ENCODE measurements at places on chromosomes 6 and 20.

DNA sequence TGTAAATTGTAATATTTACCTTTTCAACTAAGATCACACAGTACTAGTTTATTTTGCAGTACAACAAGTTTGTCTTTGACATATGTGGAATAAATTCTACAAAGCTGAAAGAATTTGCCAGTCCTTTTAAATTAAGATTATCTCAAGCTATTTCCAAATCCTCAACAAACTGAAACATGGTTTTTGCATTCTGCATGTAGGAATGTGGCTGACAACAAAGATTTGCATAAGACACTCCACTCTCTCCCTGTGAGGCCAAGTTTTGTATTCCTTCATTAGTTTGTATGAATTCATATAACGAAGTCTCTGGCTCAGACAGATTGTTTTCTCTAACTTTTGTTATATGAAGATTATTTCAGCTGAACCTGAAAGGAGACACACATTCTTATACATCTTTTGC is 124.1 kb upstream of the THEMIS start:
- no peak for DNase-seq

DNA sequence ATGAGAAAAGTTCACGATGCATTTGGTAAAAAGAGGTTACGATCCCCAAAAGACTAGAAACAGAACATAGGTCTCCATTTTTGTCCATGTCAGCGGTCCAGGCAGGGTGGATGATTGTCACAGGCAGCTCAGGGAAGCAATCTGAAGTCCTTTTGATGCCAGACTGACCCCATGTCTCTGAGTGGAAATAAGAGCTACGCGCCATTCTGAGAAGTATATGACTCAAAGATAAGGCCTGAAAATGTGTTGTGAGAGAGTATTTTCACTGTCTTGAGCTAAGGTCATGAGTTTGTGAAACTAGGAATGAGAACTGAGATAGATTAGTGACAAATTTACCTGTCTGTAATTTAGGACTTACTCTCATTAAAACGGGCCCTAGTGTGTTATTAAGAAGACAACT is 69.5 kb downstream of the LYRM4 start:
- no peak for DNase-seq

GRCh38 chr6:24950218-24950941 is 14.6 kb upstream of the RIPOR2 start:
- DNase-seq = no peak

- no peak for DNase-seq
Measured at GRCh38 chr6:158168040-158168289, at the start of gene SERAC1. SERAC1 (minus strand) TSS chr6:158168262; CDS start chr6:158158363, 9,899 bp downstream.

- DNase-seq = no peak
Measured at GRCh38 chr6:107108201-107108890, 7.0 kb downstream of the BEND3 start.

DNA sequence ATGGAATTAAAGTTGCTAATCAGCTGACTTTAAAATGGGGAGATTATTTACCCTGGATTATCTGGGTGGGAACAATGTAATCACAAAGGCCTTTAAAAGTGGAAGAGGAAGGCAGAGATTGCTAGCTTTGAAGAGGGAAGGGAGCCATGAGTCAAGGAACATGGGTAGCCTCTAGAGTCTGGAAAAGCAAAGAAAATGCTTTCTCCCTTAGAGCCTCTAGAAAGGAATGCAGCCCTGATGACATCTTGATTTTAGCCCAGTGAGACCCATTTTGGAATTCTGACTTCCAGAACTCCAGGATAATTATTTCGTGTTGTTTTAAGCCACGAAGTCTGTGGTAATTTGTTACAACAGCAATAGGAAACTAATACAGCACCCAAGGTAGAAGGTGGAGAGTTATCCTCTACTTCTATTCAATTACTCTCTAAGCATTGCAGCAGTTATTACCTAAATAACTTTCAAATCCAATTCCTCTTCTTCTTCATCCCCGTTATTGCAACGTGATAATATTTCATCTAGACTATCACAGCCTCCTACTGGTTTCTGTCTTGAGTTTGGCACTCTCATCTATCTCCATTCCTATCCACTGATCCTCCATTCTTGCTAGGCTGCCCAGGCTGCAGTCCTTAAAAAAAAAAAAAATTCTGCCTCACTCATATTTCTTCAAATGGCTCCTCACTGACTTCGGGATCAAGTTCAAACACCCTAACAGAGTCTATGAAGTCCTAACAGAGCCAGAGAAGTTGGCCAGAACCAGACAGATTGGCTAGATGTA is 224.3 kb downstream of the BTBD9 start:
- no peak for DNase-seq

GRCh38 chr20:53699906-53700305 is 106.3 kb upstream of the ZNF217 start:
- DNase-seq = no peak
